ENCODE measurements at places on chromosomes 7 and 10.

- no peak for DNase-seq
These were observed 85.8 kb downstream of the LHFPL3 start for GRCh38 chr7:104414216-104414615.

GRCh38 chr10:3825862-3826351, 40.9 kb upstream of the KLF6 start:
- no peak for DNase-seq

DNA sequence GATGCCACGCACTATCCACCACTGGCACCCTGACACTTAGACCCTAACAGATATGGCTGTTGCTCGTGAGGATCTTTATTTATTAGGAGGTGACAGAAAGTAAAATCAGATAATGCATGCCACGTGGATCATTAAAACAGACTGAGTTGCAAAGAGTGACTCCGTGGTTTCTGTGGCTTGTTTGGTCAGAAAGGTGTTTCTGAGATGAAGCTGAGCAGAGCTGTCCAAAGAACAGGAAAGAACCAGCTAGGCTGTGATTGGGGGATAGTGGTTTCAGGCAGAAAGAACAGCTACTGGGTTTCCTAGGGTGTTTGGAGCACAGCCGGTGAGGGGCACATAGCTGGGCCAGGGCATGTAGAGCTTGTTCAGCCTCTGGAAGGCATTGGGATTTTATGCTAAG, 34.4 kb downstream of the CSGALNACT2 start:
- DNase-seq: no peak

- no peak for DNase-seq
These were observed 148.1 kb upstream of the CELF2 start for GRCh38 chr10:10869592-10869991.

DNA sequence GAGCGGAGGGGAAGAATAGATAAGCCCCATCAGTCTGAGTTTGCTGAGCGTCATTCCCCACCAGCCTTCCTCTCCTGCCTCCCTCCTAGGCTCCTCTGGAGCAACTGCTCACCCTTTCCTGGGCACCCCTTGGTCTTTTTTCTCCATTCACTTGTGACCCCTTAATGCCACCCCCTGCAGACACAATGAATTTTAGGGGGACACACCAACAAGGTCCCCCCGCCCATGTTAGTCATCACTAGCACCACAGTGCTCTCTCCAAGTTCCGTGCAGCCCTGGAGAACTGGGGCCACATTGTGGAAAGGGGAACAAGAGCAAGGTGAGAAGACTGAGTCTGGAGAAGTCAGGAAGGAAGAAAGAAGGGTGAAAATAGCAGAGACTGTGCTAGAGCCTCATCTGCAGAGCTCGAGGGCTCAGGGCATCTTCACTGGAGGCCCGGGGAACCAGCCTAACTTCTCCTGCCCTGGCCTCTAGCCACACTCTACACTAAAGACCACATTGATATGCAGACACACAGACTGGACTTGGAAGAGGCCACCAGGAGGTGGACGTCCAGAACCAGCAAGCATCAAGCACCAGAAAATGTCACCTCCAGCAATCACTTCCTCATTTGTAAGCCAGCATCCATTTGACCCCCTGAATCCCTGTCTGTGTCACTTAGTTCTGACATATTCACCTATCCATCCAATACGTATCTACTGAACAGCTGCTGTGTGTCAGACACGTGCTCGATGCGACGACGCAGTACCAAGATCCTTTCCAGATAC, 17.5 kb downstream of the RGR start:
- no peak for DNase-seq

GRCh38 chr7:36262309-36263094, 109.4 kb downstream of the EEPD1 start:
- DNase-seq: no peak

DNA sequence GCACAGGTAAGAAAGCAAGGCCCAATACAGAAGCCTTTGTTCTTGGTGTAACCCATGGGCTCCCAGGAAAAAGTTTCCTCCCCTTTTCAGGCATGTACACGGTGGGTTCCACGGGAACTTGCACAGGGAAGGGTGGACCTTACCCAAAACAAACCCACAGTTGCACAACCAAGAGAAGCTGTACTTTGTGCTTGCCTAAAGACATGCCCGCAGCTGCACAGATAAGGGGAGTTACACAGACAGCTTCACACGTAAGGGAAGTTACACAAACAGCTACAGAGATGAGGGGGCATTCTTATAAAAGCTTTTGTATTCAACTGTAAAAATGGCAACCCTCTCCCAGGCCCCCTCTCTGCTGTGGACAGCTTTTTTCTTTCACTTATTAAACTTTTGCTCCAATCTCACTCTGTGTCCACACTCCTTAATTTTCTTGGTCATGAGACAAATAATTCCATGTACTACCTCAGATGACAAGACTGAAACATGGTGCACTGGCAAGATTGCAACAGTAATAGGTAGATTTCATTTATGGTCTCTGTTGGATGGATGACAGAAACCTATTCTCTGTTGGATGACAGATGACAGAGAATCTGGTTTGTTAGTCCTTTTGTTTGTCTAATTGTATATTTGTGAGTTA, 72.9 kb downstream of the ATE1 start:
- no peak for DNase-seq

DNA sequence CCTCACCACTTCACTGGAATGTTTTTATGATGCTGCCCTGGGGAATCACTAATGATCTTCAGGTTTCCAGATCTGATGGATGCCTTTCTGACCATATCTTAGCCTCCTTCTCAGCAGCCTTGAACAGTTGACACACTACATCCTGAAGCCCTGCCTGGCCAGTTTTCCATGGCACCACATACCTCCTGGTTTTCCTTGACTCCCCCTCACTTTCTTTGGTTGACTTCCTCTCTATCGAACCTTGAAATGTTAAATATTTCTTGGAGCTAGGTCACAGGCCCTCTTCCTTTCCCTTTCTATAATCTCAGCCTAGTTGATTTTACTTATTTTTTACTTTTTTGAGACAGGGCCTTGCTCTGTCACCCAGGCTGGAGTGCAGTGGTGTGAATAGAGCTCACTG, 108.8 kb upstream of the CDK1 start:
- no peak for DNase-seq

DNA sequence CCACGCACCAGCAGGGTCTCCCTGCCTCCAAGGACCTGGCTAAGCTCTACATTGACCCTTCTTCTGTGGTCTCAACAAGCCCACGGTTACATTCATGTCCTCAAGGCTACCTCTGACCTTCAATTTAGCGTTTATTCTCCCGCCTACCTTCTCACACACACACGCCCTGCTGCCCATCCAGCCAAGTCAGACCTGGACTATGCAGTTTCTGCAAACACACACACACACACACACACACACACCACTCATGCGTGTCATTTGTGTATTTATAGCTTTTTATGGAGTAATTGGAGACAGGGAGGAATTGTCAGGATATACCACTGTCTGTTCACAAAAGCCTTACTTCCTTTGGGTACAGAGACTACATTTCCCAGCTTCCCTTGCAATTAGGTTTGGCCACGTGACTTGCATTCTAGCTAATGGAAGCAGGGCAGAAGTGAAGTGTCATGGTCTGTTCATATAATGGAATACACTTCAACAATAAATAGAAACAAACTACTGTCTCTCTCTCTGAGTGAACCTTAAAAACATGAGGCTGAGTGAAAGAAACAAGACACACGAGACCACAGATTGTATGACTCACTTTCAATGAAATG, 53.8 kb upstream of the CPXM2 start:
- DNase-seq: no peak

All from activated CD8-positive, alpha-beta memory T cell treated with anti-CD3 and anti-CD28 coated beads, Interleukin-2, amount 50 U/mL, for 4 hours (primary cell).